ENCODE measurements at places on chromosomes 2 and 18.

DNA sequence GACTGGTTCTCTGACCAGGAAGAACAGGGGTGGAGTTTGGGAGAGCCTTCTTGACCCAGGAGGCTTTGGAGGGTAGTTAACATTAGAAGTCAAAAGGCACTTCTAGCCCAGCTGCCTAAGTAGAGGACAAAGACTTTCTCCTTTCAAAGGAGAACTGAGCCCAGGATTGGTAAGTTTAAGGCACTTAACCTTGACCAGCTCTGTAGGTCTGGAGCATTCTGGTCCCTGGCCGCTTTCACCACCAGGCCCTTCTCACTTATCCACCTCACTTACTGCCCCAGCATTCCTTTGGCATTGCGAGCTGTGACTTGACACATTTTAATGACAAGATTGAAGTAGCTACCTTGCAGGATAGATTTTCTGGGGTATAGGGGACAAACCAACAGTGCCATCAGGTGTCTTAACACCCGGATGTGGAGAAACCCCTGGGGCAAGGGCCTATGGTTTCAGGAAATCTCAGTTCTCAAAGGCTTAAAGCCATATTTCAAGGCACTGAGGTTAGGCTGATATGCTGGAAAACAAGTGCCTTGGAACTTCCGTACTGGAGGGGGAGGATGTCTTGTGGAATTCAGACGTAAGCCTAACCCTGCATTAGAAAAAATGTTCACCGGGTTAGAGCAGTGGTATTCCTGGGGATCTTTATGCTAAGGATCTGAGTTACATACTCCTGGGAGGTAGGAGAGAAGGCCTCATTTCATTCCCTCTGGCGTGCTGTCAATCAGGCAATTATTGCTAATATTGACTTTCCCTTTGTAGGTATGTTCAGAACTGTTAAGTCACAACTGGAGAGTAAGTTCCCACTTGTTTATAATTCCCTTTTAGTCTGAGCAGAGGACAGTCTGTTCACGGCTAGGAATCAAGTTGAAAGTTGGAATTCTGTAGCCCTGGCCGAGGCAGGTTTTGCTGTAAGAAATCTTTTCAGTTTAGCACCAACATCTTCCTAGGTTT is 4.3 kb downstream of the C2orf68 start:
- no peak for DNase-seq

DNA sequence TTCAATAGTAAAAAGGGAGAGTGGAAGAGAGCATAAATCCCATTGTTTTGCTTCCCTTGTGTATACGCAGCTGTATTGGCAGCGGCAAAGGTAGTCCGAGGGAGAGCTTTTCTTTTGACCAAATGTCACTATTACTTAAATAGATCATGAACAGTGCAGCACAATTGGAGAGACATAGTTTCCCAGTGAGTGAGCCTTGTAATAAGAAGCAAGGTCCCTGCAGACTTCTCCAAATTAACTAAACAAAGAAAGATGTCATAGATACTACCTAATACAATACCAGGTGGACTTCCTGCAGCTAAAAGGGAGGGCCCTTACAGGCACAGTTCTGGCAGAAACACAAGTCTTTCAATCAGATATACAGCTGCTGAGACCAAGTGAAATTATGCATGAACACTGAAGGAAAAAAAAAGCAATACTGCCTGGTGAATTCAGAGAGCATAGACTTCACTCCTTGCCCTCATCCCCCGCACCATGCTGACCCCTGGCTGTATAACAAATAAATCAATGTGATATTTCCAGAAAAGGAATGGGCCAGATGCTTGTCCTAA is 404.7 kb upstream of the CDH2 start:
- no peak for DNase-seq

GRCh38 chr18:56060967-56061541 is 473.1 kb upstream of the TCF4 start:
- DNase-seq, result no peak

GRCh38 chr2:183001948-183002347 is 36.3 kb downstream of the NCKAP1 start:
- DNase-seq, result no peak

- DNase-seq, result no peak
Observed at GRCh38 chr2:191010887-191011885, 2.8 kb downstream of the STAT1 start.

DNA sequence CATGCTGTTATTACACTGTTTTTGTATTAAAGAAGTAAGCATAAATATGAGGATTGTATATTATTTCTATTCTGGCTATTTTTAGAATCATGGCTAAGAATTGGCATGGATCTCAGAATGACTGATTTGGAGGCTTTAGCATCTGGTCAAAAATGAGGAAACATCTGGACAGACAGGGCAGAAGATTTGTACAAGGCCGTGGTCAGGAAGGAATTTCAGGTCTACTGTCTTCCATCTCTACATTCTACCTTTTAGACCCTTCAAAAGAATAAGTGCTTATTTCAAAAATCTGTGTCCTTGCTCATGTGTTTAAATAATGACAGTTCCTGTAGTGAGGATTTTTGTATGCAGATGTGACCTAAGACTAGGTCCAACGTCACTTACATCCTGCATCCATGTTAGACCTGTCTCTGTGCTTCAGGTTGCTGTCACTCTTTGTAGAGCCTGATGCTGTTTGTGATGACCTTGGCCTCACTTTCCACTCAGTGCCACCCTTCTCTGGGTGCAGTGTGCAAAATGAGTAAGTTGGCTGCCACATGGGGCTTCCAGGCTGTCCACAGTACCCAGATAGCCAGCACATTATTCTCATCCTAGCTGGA is 54.7 kb upstream of the B3GNT2 start:
- no peak for DNase-seq

DNA sequence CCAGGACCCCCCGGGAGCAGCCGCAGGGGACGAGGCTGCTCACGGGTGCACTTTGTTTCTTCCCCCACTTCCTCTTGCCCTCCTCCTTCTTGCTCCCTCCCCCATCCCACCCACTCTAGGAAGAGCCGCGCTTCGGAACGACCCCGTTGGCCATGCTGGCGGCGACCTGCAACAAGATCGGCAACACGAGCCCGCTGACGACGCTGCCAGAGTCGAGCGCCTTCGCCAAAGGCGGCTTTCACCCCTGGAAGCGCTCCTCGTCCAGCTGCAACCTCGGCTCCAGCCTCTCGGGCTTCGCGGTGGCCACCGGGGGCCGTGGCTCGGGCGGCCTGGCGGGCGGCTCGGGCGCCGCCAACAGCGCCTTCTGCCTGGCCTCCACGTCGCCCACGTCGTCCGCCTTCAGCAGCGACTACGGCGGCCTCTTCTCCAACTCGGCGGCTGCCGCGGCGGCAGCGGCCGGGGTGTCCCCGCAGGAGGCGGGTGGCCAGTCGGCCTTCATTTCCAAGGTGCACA is 1.3 kb downstream of the SP9 start:
- DNase-seq, result no peak

DNA sequence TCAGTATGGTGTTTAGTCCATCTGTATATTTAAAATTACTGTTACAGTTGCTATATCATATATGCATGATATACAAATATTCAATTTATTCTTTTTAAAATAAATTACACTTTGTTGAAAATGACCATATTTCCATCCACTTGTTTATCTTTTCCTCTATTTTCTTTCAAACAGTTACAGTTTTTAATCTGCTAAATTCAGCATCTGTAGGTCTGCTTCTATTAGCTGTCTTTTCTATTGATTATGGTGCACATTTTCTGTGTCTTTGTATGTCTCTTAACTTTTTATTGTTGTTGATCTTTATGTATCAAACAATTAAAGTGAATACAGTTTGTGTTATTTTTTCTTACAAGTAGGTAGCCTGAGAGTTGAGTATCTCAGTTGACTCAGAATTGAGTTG is 28.1 kb downstream of the IL18R1 start:
- DNase-seq, result no peak

DNA sequence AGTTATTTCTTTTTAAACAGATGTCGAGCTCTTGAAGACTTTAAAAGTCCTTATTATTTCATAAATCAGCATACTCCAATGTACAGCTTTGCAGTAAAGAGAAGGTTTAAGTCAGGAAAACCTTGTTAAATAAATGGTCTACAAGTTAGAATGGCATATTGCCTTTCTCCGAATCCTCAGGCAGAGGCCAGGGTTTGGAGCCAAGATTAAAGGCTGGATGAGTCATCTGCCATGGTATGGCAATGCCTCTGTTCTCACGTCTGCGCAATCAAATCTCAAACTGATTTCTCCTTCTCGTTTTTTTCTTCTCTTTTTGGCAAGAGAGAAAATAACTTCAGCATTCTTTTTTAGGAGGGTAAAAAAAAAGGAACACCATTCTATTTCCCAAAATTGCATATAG is 5.6 kb upstream of the KCNJ3 start:
- DNase-seq, result peak; percentile 84

DNA sequence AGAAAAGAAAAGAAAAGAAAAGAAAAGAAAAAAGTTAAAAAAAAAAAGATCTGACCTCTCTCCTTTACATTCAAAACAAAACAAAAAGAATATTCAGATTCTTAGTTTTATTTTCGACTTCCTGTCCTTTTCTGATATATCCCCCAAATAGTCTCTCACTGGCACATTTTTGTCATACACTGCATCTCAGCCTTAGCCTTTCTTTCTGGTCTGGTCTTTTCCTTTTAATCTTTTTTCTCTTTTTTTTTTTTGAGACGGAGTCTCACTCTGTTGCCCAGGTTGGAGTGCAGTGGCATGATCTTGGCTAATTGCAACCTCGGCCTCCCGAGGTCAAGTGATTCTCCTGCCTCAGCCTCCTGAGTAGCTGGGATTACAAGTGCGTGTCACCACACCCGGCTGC is 1.6 kb upstream of the RIOK3 start:
- no peak for DNase-seq

GRCh38 chr2:226578879-226579278 is 220.7 kb downstream of the IRS1 start:
- no peak for DNase-seq

GRCh38 chr2:70557171-70557838 is 3.7 kb upstream of the TGFA start:
- no peak for DNase-seq

- DNase-seq, result no peak
Observed at GRCh38 chr2:64018701-64019082, 536 bp downstream of the VPS54 start.

DNA sequence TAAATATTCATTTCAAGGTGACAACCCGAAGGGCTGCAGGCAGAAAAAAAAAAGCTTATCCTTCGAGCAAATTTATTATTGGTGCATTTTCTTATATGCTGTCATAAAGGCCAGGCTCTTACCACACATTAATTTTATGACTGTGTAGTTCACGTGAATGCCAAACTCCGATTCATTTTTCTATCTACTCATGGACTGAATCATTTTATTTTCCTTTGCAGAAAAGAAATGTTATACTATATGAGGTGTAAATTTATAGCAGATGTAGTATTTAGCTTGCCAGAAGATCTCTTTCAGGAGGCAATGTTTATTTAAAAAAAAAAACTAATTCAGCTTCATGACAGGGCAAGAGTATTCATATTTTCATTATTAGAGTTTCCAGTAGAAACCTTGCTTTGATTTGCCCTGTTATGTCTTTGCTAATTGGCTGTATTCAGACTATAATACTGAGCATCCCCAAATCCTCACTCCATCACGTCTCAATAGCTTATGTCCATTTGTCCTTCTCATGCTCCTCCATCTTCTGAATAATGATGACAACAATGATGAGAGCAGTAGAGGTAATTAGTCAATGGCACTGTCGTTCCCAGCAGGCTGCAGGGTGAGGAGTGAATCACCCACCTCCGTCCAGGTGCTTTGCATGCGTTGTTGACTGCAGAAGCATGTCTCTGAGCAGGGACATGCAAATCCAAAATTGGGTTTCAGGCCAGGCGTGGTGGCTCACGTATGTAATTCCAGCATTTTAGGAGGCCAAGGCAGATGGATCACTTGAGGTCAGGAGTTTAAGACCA is 101.1 kb upstream of the RAB12 start:
- DNase-seq, result no peak

GRCh38 chr2:139478165-139478914 is 698.1 kb upstream of the NXPH2 start:
- peak; percentile 28 for DNase-seq

DNA sequence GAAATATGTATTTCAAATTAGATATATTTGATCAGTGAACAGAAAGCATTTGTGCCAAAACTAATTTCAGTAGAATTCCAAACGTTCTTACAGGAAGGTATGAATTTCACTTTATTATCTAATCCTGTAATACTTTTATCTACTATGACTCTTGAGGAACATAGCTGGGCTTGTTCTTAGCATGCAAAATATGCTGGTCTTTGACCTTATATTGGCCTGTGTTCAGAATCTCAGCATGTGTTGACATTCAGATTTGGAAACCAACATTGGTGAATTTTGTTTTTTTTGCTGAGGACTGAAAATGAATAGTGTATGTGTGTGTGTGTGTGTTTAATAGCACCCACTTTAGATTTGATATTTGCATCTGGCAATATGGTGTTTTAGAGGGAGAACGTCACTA is 112.2 kb downstream of the MEIS1 start:
- DNase-seq, result no peak

DNA sequence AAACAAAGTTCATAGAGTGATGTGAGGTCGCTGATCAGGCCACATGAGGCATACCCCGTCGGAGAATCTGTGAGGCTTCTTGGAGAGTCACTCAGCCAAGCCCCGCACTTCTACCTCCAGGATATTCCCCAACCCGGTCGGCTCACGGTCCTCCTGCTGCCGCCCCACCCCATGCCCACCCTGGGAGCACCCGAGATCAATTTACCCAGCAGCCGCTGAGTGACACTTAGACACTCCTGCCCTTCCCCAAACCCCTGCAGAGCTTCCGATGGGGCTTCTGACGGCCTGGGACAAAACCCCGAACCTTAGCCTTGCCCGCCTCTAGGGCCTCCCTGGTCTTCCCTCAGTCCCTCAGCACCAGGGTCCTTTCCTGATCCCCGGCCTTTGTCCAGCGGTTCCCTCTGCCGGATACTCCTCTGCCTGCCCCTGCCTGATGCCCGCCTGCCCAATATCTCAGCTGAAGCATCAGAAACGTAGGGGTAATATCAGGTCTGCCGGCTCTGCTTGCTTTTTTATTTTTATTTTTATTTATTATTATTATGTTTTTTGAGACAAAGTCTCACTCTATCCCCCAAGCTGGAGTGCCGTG is 18.9 kb upstream of the OTOS start:
- no peak for DNase-seq

DNA sequence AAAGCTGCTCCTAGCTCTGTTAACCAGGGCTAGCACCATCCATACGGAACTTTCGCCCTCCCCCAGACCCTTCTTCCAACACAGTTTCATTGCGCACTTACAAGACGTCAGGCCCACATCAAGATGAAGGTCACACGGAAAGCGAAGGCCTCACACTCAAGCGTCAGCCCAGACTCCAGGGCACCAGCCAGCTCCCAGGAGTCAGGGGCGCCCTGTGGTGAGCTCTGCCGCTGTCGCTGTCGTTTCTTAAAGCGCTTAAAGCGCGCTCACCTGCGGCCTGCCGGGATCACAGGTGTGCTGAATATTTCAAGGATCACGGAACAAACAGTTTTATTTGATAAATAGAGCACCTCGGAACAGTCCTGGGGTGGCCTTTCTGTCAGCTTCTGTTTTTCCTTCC is 163.1 kb downstream of the CDH20 start:
- no peak for DNase-seq

DNA sequence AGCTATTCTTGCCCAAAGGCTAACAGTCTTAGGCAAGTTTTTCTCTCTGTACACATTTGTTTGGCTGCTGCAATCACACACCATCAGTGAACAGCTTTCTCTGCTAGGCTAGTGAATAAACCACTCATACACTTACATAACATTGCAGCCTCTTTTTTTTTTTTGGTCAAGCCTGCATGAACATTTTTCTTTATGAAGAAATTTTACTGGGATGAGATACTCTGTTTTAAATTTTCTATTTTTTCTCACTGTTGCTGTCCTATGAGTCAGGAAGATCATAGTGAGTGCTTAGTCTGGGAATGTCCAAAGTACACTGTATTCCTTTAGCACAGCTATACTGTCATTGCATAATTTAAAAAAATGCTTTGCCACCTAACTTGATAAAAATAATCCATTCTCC is 58.5 kb downstream of the ROCK1 start:
- no peak for DNase-seq

GRCh38 chr18:78364388-78364960 is 615.1 kb upstream of the SALL3 start:
- no peak for DNase-seq

Measured in NCI-H446 treated with DMSO at 0.1 percent for 48 hours (cell line).